Stimulated activated CD4-positive, alpha-beta T cell treated with anti-CD3 and anti-CD28 coated beads, Interleukin-4, amount 100 ng/mL, for 48 hours (primary cell): ENCODE measurements at places on chromosomes 7 and 10.

GRCh38 chr7:157687845-157688532, 351.2 kb downstream of the DNAJB6 start:
- no peak for DNase-seq

DNA sequence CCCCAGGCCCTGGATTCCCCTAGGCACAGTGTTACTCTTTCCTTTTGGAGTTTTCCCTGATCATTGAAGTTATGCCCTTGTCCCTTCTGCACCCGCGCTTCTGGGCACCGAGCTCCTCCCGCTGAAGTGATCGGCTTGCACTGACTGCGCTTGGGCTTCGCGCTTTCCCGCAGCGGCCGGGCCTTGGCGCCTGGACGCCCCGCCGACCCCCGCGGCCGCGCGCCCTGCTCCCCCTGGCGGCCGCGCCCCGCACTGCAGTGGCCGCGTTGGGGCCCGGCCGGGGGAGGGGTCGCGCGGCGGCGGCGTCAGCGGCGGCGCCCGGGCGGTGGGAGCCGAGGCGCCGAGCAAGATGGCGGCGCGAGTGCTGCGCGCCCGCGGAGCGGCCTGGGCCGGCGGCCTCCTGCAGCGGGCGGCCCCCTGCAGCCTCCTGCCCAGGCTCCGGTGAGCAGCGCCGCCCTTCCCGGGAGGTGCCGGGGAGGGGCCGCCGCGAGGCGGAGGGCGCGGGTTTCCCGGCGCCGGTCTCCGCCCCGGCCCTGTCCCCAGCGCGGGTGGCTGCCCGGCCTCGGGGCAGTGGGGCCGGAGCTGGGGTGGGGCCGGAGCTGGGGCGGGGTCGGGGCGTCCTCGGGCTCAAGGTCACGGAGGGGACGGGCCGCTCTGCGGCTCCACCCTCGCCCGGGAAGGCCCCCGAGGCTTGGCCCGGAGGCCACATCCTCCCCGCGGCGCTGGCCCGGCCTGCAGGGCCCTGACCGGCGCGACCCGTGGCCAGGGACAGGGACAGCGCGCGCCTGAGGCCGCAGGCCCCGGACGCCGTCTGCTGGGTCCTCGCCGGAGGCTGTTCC, at the start of gene NIPSNAP2:
Gene NIPSNAP2, plus strand, starts transcription at position 325 of the 839 bp plus-strand sequence. Its CDS starts 25 bp downstream, at position 350.
- DNase-seq, result peak; percentile 51

DNA sequence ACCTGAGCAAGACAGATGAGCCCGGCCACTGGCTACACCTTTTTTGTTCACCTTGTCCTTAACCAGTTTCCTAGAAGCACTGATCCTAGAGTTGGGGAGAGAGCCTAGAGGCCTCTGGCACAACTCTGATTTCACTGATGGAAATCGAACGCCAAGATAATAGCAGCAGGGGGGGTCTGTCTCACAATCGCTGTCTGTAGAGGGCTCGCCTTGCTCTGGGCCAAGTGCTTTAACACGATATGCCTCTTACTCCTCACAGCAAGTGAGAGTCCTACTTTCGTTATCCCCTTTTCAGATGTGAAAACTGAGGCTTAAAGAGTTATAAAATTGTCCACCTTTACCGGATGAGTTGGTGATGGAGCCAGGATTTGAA, 472 bp downstream of the RASSF4 start:
- DNase-seq, result no peak

DNA sequence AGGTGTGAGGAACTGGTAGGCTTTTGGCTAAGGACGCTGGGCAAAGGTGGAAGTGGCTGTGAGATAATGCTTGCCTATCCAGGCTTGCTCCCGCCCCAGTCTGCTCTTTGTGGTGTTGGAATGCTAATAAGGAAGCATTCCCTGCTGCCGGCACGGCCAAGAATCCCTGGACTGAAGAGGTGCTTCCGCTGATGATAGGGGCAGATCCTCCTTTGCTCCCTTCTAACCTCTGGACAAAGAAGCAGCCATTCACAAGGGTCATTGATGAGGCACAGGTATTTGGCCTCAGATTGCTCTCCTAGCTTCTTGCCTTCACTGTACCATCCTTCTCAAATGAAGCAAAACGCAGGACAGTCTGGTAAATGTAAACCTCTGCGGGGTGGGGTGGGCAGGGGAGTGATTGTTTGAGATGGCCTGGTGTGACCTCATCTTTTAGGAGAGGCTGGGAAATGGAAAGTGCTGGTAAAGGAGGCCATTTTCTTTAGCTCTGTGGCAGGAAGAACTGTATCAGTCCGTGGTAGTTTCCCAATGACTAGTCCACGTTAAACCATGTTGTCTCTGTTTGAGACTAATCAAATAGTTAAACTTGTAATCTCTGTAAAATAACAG, 1.7 kb downstream of the PGAM1 start:
- DNase-seq, result no peak

- DNase-seq, result no peak
Observed at GRCh38 chr7:8177109-8177933, 84.6 kb downstream of the ICA1 start.

- DNase-seq, result no peak
Observed at GRCh38 chr10:69831231-69831855, 29.6 kb downstream of the COL13A1 start.

- no peak for DNase-seq
Observed at GRCh38 chr10:128734161-128734560, 607.9 kb upstream of the MKI67 start.

DNA sequence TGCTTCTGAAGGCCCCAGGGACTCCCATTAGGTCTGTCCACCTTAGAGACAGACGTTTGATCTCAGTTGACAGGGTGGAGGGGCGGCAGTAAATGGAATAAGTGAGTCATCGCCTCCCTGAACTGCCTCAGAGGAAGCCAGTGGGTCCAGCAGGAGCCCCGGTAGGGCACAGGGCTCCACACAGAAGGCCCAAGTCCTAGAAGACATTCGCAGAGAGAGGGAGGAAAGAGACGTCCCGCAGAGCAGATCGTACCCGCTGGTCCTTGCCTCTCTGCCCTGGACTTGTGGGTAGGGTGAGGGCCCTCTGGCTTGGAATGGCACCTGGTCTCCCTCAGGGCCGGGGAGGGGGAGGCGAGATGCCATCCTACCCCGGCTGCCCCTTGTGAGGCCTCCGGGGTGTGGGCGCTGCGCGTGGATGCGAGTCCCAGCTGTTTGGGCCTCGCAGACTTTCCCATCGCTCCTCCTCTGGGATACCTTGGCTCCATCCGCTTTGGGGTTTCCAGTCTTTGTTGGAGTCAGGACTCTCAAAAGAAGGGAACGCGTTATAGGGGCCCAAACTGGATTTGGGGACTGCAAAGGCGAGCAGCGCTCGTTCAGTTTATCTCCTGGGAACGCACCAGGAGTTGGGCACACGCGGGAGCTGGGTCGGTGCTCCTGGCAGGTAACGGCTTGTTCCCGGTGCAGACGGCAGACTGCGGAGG, 5.1 kb downstream of the TLX1 start:
- DNase-seq, result no peak

DNA sequence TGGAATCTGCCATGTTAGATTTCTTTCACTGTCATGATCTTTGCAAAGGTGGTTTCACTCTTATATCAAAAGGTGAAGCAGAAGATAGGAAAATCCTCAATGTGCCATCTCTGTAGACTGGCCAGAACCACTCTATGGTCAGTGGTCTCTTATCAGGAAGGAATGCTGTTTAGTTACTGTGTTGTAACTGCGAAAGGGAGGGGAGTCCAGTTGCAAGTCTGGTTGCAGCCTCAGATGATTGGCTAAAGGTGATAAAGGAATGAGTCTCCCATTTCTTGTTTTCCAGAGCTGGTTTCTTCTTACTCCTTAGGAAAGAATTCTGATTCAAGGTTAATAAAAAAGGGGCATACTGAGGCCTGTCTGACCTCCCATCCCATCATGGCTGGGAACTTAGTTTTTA, 58.2 kb upstream of the ICA1 start:
- DNase-seq, result no peak

- DNase-seq, result no peak
Observed at GRCh38 chr10:30037620-30038336, 21.6 kb downstream of the JCAD start.

DNA sequence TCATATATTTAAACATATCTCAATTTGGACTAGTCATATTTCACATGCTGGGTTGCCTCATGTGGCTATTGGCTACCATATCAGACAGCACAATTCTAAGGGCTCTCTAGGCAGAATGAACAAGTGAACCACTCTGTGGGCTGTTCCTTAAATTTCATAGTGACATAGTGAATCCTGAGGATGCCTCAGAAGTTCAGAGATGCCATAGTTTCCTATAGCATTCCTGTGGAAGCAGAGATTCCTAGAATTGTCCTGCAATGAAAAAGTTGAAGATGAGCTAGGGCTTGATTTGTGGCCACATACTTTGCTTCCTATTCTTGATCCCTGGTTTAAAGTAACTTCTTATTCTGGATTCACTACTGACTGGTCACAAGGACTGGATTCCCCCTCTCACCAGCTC, 35.6 kb downstream of the MKX start:
- DNase-seq, result no peak

- no peak for DNase-seq
Observed at GRCh38 chr7:155999631-156000489, 187.6 kb upstream of the SHH start.

- no peak for DNase-seq
Observed at GRCh38 chr7:95047291-95047690, 139.9 kb downstream of the PPP1R9A start.

DNA sequence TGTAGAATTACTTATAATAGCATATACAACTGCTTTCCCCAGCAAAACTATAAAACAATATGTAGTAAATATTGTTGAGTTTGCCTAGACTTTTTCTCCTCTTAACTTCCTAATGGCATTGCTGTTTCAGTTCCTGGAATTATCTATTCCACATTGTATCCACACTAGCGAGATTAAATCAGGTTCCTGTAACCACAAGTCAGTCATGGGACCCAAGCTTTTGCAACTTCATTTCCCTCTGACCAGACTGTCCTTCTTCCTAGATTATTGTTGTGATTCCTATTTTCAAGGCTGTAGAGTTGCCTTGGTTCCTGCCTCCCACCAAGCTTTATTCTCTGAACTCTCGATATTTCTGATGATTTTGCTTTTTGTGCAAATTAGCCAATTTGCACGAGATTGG, 173.3 kb upstream of the ZNF804B start:
- no peak for DNase-seq

- no peak for DNase-seq
Observed at GRCh38 chr10:31467791-31468535, 148.9 kb downstream of the ZEB1 start.

GRCh38 chr7:82975811-82976468, 186.7 kb downstream of the PCLO start:
- no peak for DNase-seq

GRCh38 chr7:585229-585711, 65.6 kb upstream of the PDGFA start:
- peak; percentile 51 for DNase-seq

DNA sequence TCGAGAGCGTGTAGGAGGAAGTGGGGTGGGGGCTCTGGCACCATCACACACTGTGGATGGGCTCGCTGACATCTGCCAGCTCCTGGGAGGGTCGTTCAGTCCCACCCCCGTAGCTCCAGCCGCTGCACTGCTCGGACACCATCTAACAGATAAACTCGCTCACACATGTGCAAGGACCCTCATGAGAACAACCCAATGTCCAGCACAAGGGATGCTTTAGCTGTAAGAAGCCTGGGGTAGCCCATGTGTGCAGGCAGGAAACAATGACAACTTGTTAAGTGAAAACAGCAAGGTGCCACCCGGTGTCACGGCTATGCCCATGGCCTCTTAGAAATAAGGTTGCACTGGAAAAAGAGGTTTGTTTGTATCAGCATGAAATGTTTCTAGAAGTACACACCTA, 14.1 kb downstream of the OGDHL start:
- DNase-seq, result no peak
